ENCODE measurements at places on chromosomes 11 and 22.

DNA sequence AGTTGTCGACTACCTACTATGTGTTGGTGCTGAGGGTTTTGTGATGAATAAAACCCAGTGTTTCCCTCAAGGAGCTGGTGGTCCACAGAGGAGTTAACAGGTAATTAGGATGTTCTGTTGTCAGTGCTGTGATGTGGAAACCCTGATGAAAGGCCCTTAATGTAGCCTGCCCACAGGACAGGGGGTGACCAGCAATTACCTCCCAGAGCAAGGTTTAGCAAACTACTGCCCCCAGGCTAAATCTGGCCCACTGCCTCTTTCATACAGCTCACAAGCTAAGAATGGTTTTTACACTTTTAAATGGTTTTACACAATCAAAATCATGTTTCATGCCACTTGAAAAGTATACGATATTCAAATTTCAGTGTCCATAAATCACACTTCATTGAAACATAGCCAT lies 536.2 kb downstream of the MIAT start:
- DNase-seq: no peak

DNA sequence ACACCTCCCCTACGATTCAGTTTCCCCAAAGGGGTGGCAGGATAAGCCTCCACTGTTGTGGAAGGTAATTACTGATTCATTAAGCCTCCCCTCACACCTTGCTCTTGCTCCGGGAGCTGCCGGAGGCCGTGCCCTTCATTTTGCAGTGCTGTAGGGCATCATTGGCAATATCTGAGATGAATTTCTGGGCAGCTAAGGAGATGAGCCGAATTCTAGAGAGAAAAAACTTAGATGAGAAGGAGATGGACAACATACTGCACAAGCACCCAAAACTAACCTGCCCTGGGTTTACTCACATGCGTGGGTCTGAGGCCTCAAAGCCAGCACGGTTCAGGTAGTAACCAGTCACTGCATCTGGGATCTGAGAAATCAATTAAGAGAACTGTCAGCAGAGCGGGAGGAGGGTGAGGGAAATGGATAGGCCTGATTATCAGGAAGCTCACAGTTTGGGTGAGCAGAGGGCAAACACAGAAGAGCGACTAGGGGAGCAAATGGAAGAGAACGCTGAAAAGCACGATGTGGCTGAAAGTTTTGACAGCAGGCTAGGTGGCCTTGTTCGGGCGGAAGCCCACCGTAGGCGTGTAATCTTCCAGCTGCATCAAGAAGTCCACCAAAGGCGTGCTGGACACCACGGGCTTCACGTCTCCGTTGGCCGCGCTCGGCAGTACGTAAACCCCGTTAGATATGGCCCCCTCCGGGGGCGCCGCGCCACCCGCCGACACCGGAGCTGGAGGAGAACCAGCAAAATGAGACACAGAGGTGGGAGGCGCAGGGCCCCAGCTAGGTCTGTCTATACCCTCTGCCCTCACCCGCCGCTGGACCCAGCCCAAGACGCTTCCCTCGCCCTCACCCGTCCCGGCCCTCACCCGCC lies 689 bp downstream of the TAF10 start:
- DNase-seq: no peak

DNA sequence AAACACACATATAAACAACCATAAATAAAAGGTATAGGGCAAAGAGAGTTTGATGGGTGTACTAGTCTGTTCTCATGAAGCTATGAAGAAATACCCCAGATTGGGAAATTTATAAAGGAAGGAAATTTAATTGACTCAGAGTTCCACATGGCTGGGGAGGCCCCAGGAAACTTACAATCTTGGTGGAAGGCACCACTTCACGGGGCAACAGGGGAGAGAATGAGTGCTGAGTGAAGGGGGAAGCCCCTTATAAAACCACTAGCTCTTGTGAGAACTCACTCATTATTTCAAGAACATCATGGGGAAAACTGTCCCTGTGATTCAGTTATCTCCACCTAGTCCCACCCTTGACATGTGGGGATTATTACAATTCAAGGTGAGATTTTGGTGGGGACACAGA lies 385.9 kb upstream of the ANO5 start:
- DNase-seq: no peak

DNA sequence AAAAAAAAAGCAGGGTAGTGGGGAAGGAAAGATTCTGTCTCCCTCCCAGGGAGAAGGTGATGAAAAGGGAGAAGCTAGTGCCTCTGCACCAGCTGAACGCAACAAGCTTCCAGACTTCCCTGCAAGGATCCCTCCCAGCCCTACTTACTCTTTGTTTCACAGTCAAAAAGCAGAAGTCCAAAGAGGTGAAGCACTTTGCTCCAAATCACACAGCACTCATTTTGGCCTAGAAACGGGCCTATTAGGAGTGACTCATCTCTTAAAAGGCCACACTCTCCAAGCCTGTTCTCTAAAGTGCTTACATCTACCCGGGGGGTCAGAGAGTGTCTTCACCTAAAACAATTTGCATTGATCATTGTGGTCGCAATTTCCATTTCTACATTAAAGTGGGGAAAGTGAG lies 17.7 kb upstream of the GRK3 start:
- no peak for DNase-seq

DNA sequence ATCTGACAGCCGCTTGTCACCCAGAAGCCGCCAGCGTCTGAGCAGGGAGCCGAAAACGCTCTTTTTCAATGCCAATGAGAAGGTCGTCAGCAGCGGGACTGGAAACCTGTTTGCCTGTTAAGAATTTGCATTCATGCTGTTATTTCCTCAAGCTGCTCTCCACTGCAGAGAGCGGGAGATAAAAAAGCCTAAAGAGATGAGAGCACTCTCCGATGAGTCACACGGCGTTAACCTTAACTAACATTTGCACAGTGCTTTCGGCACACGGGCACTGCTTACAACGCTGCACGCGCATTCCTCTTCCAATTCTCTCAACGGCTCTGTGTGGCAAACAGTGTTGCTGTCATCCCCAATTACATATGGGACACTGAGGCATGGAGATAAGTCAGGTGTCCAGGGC lies 40.0 kb upstream of the RTL6 start:
- DNase-seq: no peak

GRCh38 chr22:49968313-49968830 lies 7.8 kb downstream of the PIM3 start:
- no peak for DNase-seq

GRCh38 chr11:10669258-10670033 lies 24.1 kb downstream of the IRAG1 start:
- DNase-seq: peak; percentile 59

GRCh38 chr11:16095756-16096155 lies 260.6 kb downstream of the SOX6 start:
- no peak for DNase-seq

GRCh38 chr11:44992181-44992582 lies 41.5 kb upstream of the TP53I11 start:
- DNase-seq: peak; percentile 87

DNA sequence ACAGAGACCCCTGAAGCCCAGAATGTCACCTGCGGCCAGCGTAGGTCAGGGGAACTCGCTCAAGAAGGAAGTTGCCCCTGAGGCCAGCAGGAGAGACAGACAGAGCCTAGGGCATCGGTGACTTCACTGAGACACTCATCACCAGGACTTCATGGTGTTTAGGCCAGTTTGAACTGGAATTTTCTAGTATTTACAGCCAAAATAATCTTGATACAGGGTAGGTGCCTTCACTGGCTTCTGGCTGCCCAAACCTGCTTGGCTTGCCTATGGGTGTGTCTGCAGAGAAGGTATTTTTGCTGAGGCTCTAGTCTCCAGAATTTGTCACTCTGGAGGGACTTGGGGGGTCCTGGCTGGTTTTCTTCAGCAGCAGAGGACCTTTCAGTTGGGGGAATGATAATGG lies 86.6 kb downstream of the FBXO7 start:
- DNase-seq: no peak

- DNase-seq: no peak
Observed at GRCh38 chr22:30832407-30832987, 136.1 kb downstream of the MORC2 start.

DNA sequence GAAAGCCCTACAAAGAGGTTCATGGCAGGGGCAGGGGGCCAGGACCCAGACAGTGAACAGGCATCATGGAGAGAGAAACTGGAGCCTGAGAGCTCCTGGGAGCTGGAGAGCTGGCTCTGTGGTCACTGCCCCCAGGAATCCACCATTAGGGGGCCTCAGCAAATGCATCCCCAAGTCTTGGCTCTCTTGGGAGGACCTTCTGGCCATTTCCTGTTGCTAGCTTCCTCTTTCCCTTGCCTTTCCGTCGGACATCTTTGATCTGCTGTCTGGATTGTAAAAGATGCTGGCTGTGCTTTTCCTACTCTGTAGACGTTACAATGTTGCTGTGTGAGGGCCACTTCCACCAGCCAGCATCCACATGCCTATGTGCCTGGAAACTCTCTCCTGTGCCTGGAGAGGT lies 7.1 kb upstream of the CRYBB2 start:
- no peak for DNase-seq

GRCh38 chr11:121446752-121447156 lies 5.4 kb upstream of the SORL1 start:
- peak; percentile 28 for DNase-seq

GRCh38 chr11:131688048-131688693 lies 317.8 kb downstream of the NTM start:
- DNase-seq: no peak

- no peak for DNase-seq
Observed at GRCh38 chr11:10318527-10318802, 13.6 kb downstream of the ADM start.

GRCh38 chr22:49555526-49555925 lies 272.1 kb downstream of the BRD1 start:
- no peak for DNase-seq

- no peak for DNase-seq
Observed at GRCh38 chr11:85182441-85183387, 444.4 kb downstream of the DLG2 start.

DNA sequence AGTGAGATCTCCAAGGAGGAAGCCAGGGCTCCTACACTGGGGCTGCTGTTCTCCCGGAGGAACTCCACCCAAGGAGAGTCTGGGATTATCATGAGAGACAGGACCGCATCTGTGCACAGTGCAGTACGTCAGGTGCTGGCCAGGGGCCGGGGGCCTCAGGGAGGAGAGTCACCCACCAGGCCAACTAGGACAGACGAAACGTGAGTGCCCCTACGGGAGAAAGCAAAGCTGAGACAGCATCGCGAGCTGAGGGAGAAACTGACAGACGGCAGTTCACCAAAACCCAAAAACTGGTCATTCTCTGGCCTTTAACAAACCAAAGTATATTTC lies 273.4 kb downstream of the BRD1 start:
- no peak for DNase-seq
